ENCODE measurements at places on chromosomes 7 and 10.

DNA sequence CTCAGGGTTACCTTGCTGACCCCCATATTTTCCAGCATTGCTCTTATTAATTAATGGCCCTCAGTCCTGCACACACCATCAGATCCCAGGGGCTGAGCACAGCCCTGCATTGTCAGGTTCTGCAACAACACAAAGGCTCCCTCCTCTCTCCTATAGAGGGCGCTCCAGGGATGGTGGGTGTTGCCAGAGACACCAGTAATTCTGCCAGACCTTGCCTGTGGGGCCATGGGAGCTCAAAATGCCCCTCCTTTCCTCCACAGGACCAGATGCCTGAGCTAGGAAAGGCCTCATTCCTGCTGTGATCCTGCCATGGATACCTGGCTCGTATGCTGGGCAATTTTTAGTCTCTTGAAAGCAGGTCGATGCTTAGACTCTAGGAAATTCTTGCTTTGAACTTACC lies 42.8 kb upstream of the PRSS58 start:
- DNase-seq = peak; percentile 14

DNA sequence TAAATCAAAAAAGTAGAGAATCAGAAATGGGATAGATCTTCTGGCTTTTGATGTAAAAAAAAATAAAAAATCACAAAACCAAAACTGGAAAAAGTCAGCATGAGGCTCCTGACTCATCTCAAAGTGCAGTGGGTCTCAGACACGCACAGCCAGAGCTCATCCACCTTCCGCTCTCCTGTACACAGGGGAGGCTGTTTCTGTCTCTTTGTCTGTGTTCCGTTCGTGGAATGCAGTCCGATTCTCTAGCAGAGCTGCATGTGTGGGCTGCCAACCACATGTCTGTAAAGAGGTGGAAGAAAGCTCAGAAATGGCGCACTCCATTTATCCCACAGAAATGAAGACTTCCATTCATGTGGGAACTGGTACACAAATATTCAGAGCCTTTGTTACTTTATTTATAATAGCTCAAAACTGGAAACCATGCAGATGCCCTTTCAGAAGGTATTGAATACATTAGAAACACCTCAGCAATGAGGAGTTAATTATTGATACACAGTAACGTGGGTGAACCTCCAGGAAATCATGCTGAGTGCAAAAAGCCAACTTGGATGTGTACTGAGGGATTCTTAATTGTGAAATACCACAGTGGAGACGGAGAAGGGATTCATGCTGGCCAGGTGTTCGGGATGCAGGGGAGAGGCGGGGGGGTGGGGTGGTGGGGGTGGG lies 123.3 kb downstream of the TRRAP start:
- DNase-seq = no peak

GRCh38 chr10:72270607-72271281 lies 3.0 kb upstream of the DDIT4 start:
- no peak for DNase-seq

DNA sequence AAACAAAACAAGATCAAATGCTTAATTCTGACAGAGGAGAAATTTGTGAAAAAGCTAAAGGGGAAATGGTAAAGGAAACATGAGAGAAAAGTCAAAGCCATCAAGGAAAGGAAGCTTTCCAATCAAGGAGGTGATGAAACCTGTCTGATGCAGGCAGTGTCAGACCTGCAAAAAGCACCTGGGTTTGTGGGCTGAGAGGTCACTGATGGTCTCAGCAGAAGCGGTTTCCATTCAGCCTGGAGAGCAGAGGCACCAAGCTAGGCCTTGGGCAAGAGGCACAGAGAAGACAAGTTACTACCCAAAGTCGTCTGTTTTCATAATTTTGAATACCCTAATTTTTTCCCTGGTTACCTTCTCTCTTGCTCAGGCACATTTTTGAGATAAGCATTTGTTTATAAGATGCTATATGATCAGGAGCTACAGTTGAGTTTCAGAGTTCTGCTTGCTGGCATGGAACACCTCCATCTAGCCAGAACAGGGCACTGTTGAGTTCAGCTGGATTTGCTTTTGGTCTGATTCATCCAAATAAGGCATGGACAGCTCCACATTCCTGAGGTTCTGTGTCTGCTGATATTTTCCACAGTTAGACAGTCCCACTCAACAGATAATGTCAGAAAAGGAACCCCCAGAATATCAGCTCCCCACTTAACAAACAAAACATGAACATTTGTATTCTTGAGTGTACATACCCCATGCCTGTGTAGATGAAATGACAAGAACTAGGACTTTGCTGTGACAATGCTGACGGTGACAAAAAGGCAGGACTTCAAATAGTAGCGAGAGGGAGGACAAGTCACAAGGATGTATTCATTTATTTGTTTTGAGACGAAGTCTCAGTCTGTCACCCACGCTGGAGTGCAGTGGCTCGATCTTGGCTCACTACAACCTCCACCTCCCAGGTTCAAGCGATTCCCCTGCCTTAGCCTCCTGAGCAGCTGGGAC lies 4.9 kb upstream of the PPIA start:
- DNase-seq = peak; percentile 51

- DNase-seq = no peak
Measured at GRCh38 chr10:123607386-123607785, 58.8 kb upstream of the GPR26 start.

GRCh38 chr7:138882249-138882648 lies 84.3 kb upstream of the ATP6V0A4 start:
- DNase-seq = no peak

DNA sequence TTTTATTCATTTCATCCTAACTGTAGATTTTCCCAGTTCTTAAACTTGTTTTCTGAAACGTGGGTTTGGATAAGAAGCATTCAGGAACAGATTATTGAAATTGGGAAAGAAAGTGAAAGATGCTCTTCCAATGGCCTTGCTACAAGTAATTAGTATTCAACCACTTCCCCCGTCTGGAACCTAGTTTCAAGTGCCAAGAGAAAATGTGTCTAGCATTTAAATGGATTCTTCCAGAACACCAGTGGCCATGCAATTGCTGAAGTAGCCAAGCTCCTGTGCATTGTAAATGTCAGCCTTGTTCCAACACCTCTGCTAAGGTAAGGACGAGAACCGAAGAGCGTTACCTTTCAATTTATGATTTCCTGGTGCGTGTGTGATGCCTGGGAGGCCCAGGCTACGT lies 68.2 kb downstream of the PFKFB3 start:
- DNase-seq = no peak

- DNase-seq = peak; percentile 96
Measured at GRCh38 chr10:110356628-110357245, 52.0 kb upstream of the SMNDC1 start.
